ENCODE measurements at places on chromosomes 5 and 9.
A peak's percentile ranks its signal among the peaks of the same experiment; 100 is the strongest.

DNA sequence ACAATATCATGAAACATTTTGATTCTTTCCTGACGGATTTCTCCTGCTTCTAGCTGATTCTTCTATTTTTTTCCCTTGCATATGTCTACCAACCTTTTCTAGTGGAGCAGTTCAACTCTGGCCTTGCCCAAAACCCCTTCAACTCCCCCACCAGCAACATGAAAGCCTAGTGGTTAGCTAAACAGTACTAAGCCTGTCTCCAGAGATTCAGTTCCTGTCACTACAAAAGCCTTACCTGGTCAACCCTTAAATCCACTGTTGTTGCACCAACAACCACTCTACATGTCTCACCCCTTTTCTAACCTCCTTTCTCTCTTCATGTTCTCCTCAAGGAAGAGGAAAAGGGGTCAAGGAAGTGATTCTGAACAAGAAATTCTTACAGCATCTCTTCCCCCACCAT, 74.8 kb upstream of the PIK3R1 start:
- no peak for DNase-seq

DNA sequence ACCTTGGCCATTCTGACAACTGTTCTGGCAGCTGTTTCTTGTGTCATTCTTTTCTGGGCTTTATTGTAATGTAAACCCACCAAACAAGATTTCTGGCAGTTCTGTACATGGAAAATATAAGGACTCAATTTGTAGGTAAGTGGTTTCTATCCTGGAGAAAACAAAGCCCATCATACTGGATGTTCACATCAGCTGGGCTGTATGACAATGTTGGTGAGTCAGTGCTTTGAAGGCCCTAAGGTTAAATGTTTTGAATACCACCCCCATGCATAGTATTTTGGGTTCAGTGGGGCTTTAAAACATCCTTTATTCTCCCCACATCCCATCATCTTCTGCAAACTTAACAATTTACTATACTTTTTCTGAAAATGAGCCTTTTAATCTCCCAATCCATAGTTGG, 52.5 kb downstream of the SH3GL2 start:
- DNase-seq: no peak

DNA sequence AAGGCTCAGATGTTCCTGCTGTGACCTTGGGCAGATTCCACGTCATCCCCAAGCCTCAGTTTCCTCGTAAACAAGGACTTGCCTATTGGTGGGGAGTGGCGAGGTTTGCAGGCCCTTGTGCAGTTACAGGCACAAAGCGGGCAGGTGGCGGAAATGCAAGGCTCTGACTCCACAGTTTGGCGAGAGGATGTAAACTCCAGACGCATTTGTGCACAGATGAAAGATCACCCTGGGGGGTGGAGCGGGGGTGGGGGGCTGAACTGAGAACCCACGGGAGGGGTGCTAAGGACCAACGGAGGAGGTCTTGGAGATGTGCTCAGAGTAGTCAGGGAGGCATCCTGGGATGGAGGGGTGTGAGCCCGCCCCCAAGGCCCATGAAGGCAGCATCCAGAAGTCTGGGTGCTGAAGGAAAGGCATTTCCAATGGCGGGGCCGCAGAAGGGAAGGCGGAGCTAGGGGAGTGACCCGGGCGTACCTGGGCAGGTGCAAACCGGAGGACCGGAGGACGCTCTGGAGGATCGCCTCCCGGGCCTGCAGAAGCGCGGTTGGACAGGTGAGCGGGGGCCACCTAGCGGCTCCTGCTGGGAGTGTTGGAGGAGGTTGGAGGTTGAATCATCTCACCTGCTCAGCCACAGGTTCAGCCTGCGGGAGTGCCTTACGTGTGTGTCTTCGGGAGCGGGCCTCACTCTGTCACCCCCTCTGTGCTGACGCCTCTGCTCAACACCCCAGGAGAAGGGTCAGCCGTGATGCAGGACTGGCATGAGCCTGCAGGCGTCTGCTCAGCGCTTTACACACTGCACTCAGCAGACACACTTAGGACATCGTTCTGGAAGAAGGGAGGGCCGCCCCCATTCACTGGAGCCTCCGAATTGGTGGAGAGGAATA, 1.9 kb upstream of the FIBCD1 start:
- DNase-seq: peak; percentile 93

DNA sequence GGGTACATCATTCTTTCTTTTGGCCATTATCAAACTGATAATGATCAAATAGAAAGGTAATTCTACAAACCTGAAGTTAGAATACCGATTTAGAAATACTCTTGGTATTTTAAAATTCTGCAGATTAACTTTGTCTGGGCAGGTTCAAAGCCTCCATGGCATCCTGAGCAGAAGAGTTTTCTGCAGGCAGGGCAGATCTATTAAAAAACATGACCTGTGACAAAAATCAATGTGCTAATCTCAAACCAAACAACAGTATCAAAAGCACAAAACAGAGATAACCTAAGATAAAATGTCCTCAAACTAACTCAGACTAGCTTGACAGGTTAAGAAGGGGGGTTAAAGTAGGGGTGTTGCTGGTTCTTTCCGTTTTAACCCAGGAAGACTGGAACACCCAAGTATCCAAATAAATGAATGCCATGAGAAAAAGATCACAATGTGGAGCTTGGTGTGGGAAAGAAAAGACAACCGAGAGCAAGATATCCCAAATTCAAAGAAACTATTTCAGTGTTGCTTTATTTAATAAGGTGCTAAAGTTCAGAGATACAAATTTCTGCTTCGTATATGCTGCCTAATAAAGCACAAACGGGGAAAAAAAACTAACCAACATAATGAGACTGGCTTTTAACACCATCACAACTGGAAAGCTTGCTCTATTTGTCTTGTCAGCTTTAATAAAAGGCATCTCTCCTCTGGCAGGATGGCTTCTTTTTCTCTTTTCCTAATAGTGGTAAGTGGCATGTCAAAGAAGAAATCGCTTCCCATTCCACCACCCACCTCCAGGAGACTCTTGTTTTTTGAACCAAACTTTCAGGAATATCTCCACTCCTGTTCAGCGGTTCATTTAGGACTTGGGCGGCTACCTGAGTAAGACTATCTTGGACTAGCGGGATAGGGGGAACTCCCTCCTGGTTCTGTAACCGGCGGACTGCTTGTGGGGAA, 2.3 kb downstream of the EFNA5 start:
- DNase-seq: no peak

GRCh38 chr9:86997951-86998350, 50.6 kb upstream of the GAS1 start:
- DNase-seq: no peak

DNA sequence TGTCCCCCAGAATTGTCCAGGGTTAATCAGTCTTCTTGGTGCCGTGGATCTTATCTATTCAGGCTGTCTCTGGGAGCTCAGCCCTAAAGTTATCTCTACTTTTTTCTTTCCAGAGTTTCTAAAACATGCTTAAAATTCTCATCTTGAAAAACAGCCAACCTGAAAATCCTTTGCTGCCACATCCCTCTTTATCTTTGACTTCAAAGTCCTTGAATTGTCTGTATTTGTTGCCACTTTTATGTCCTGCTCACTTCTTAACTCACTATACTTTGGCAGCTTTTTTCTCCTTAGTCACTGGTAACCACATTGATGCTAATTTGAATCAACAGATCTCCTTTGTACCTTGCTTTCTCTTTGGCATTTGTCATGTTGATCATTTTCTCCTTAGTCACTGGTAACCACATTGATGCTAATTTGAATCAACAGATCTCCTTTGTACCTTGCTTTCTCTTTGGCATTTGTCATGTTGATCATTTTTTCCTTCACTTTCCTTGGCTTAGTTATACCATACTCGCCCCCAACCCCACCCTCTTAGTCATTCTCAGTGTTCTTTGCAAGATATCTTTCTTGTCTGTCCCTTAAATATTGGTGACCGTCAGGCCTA, 8.5 kb downstream of the DMXL1 start:
- DNase-seq: no peak

DNA sequence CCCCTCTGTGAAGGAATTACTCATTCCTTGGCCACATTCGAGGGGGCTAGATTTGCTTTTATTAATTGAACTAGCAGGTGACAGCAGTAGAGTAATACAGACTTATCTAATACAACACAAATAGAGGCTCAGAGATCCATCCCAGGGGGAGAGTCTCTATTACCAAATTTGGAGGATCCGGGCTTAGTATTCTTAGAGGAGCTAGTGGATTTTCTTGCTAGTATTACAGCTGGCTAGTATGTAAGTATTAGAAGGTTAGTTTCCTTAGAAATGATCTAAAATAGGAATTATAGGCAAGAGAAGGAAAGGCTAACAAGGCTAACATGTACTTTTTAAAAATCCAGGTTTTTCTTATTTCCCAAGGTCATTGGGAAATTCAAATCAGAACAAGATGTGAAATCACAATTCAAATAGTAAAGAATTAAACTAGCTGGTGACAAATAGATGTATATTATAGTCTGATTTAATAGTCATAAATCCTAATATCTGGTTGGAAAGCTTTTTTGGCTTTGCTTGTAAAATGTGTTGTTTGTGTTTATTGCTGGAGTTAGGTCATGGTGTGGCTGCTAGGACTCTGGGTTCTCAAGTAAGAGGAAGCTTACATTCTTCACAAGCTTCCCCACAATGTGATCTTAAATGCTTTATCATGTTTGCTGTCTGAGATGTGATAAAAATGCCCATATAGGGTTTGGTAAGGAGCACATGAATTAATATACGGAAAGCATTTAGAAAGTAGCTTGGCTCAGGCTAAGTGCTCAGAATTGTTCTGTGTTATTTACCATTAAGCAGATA, 160.4 kb upstream of the MPDZ start:
- DNase-seq: no peak

DNA sequence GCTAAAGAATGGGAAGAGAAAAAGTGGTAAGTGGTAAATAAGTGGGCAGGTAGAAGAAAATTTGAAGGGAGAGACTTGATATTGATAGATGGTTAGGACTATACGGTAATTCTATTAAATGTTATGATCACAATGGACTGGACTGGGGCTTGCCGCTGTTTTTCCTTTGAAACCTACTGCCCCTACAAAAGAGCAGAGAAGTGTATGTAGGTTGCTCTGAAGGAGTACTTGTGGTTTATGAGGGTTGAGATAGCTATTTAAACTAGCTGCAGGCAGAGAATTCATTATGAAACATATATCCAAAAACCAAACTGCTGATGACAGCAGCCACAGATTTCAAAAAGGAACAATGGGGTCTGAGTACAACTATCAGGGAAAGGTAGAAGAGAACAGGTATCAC, 16.8 kb upstream of the HK3 start:
- DNase-seq: no peak

GRCh38 chr5:93208141-93208751, 372.8 kb downstream of the NR2F1-AS1 start:
- no peak for DNase-seq

DNA sequence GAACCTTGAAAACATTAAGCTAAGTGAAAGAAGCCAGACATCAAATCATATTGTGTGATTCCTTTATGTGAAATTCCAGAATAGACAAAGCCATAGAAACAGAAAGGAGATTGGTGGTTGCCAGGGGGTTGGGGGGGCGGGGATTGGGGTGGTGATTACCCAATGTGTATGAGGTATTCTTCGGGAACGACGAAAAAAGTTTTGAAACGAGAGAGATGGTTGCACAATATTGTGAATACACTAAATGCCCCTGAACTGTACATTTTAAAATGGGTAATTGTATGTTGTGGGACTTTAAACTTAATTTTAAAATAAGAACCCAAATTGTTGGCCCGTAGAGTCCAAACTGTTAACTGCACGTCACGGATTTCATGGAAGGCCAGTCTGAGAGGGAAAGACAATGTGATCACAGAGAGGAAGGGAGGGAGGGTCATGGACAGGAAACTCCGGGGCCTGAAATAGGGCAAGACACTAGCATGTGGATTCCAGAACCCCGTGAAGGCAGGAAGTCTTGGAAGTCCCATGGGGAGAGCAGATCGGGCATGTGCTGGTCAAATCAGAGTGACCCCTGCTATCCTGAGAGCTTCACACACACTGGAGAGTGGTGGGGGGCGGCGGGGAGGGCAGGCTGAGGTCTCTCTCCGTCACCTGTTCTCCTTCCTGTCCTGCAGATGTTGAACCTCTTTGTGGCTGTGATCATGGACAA, 218.4 kb downstream of the CACNA1B start:
- DNase-seq: no peak

- peak; percentile 71 for DNase-seq
These were observed 16.1 kb upstream of the CMBL start for GRCh38 chr5:10323588-10324488.

GRCh38 chr9:123034881-123035510, 1.5 kb downstream of the GPR21 start:
- no peak for DNase-seq

GRCh38 chr5:24714746-24715145, 70.0 kb upstream of the CDH10 start:
- no peak for DNase-seq

DNA sequence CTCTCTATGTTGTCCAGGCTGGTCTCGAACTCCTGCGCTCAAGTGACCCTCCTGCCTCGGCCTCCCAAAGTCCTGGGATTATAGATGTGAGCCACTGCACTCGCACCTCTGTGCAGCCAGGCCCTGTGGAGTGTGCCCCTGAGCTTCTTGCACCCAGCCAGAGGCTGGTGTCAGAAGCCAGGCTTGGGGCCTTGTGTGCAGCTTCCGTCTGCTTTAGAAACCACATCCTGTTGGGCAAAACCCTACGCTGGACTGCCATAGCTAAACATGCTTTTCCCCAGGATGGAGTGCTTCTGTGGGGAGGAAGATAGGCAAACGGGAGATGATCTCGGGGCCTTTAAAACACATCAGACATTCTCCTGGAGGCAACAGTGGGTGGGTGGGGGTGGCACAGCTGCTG, 40.1 kb downstream of the PRRT1B start:
- DNase-seq: no peak

DNA sequence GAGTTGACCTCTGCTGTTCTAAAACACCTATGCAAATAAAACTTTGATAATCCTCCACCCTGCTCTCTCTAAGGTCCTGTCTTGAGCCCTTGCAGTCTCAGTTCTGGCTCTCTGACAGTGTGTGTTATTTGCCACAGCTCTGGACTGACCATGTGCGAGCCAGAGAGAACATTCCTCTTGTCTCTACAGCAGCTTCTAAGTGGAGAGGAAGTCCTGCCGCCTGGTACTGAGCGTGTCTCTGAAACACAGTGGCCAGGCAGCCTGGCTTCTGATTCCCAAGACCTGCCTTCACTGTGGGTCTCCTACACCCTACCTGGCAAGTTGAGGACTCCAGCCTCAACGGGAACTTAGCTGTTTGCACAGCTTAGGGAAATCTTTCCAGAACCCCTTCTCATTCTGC, 61.6 kb downstream of the ENTREP1 start:
- no peak for DNase-seq

DNA sequence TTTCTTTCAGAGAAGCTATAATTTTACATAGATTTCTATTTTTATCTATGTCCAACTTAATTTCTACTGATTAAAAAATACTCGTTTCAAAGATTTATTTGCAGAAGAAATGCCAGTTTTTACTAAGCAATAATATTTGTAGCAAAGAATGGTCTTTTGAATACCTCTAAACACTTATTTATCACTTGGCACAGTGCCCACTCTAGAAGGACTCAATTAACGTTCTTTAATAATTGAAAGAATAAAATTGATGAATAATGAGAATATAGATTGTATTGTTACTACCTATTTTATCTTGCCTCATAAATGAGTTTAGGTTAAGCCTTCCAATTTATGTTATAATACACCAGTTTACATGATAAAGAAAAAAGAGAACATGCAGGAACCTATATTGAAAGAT, 889.7 kb upstream of the CDH9 start:
- no peak for DNase-seq

Measured in NCI-H510A treated with DMSO at 0.1 percent for 48 hours (cell line).